ENCODE measurements at places on chromosomes 16 and 17.
A peak's percentile ranks its signal among the peaks of the same experiment; 100 is the strongest.

DNA sequence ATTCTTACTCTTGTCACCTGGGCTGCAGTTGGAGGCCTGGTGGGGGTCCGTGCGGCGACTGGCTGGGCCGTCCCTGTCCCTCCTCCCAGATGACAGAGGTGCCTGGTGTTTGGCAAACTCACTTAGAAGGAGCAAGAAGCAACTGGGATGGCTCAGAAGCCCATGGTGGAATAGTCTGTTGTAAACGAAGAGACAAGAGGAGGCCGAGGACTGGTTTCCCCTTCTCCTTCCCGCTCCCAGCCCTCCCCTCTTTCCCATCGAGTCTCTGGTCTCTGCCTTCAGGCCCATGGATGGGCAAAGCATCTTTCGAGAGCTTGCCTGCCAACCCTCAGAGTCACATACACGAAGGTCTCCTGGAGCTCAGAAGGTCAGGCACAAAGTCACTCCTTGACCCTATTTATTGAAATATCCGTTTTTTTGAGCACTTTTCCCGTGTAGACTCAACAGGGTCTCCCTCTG lies 364.4 kb downstream of the SEC14L1 start:
- DNase-seq = no peak

- no peak for DNase-seq
Measured at GRCh38 chr16:27426423-27427408, 24.7 kb downstream of the IL21R start.

- DNase-seq = no peak
Measured at GRCh38 chr16:18013863-18014262, 322.7 kb downstream of the NPIPA8 start.

GRCh38 chr17:77836557-77837041 lies 121.9 kb upstream of the TNRC6C start:
- DNase-seq = no peak

- no peak for DNase-seq
Measured at GRCh38 chr16:88088161-88088581, 136.9 kb downstream of the BANP start.

GRCh38 chr16:11229906-11230305 lies 26.1 kb downstream of the SOCS1 start:
- DNase-seq = peak; percentile 14

GRCh38 chr17:64063766-64064224 lies 43.4 kb upstream of the ICAM2 start:
- no peak for DNase-seq

All from NCI-H2081 (cell line).